Choroid plexus epithelial cell (primary cell): ENCODE measurements at places on chromosomes 13 and 19.
A peak's percentile ranks its signal among the peaks of the same experiment; 100 is the strongest.

DNA sequence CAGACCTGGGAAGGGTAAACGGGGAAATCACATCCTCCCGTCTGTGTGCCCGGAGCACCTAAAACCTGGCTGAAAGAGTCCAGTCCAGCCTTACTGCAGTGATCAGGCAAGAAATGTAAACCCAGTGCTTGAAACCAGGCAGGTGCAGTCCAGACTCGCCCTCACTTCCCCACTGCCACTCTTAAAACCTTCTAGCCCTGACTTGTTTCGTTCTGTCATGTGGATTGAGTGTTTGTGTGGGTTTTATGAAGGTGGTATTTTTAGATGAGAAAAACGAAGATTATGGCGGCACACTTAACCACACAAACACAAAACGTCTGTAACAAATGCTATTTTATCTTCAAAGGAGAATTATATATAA is 839 bp upstream of the CKAP2 start:
- peak; percentile 17 for DNase-seq

GRCh38 chr19:17357724-17358123 is 19.4 kb downstream of the PLVAP start:
- no peak for DNase-seq

- DNase-seq: peak; percentile 81
These were observed 10.0 kb upstream of the OXGR1 start for GRCh38 chr13:97004096-97004876.

GRCh38 chr13:33037673-33038072 is 21.4 kb downstream of the KL start:
- no peak for DNase-seq

DNA sequence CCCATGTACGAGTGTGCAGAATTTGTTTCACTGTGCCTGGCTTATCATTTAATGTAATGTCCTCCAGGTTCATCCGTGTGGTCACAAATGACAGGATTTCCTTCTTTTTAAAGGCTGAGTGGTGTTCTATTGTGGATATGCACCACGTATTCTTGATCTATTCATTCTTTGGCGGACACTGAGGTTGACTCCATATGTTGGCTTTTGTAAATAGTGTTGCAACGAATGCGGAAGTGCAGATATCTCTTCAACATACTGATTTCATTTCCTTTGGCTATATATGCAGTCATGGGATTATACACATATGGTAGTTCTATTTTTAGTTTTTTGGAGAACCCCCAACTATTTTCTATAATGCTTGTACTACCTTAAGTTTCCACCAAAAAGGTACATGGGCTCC is 13.0 kb downstream of the OR7A5 start:
- no peak for DNase-seq

DNA sequence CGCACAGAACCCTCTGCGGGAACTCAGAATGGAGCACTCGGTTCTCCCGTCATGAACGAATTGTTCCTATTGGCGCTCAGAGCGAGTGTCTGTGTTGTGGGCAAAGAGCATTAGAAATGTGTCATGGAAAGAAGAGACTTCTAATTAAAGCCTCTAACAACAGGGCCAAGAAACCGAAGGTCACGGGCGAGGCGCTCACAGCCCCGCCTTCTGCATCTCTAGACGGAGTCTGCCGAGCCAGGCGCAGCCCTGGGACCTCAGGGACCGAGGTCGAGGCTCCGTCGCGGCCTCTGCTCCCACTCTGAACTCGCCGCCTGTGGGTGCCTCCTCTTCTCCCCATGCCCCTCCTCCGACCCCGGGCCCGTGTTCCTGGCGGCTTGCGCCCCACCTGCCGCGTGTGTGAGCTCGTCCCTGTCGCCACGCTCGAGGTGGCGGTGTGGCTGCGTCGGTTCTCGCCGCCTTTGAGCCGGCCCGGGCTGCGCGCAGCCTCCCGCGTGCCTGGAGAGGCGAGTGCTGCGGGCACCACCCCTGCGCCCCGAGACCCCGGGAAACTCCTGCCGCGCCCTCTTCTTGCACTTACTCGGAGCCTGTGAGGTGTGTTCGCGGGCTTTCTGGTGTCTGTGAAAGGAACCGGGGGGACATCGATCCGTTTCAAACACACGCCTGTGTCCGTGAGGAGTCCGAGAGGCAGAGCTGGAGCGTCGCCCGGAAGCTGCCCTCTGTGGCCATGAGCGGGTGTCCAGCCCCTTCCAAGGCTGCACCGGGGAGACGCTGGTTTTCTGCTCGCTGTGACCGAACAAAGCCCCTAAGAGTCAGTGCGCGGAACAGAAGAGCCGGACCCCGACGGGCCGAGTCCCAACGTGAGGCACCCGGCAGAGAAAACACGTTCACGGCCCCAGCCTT is 45.4 kb upstream of the SPACA7 start:
- no peak for DNase-seq

GRCh38 chr19:29697523-29698261 is 17.4 kb downstream of the C19orf12 start:
- no peak for DNase-seq

- DNase-seq: no peak
These were observed 50.2 kb downstream of the FLT3 start for GRCh38 chr13:28049880-28050875.

DNA sequence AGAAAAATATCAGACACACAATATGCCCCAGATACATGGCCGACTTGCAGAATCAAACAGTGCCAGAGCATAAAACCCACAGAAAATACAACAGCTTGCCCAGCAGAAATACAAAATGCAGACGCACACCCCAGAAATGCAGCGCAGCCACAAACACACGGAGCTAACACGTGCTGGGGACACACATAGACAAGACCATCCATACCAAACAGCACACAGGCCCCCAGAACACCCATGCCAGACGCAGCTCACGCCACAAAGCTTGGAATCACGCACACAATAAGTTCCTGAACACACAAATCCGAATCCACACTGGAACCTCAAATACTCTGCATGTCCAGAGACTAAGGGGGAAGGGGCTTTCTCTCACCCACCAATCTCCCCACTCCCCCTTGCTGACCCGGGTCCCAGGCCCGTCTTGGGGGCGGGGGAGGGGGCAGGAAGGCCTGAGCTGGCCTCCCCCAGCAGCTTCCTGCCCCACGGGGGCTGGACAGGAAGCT is 17.2 kb downstream of the CCDC97 start:
- DNase-seq: peak; percentile 33

- no peak for DNase-seq
These were observed 37.9 kb upstream of the ATP11A start for GRCh38 chr13:112651750-112652511.

DNA sequence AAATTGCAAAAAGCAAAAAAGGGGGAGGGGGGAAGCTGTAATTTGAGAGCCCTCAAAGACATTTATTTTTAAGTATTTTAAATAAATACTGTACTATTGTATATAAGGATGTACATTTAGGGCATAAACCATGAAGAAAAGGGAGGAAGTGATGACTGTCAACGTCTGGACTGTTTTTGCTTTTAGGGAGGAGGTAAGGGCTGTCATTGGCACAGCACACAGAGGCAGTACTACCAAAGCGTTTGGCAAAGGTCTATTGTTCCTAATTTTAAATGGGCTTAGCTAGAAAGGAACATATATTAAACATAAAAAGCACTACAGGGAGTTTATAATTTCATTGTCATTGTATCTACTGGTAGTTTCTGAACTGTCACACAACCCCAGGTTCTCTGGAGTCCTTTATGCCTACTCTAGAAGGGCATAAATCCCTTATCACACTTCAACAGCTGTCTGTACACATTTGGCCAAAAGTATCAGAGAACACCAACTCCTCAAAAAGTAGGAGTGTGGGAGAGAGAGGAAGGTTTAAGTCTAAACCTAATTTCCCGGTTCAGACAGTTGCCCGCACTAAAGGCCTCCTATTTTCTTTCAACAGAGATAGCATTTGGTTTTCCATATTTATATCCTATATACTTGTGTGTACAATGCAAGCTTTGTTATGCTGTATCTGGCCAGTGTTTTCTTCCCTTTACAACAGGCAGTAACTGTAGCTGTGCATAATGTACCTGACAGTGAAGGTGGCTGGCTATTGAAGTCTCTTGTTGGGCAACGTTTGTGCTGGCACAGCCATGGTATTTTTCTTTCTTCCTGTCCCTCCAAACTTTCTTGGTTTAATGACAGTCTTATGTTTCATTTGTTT is 406.2 kb downstream of the KLF5 start:
- no peak for DNase-seq

DNA sequence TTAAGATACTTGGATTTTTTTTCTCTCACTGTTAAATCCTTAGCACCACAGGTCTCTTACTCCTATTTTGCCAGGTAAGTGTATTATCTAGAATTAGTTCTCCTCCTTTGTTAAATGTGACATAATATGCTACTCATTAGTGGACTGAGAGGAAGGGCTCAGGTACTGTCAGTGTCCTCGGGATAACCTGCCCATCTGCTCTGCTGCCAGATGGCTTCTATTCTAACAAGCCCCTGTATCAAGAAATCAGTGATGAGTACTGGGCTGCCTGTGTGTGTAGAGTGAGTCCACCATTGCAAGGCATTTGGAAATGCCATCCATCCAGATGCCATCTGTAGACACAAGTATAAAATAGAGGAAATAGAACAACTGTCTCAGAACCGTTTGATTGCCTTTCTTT is 209.6 kb downstream of the ATP8A2 start:
- DNase-seq: no peak

DNA sequence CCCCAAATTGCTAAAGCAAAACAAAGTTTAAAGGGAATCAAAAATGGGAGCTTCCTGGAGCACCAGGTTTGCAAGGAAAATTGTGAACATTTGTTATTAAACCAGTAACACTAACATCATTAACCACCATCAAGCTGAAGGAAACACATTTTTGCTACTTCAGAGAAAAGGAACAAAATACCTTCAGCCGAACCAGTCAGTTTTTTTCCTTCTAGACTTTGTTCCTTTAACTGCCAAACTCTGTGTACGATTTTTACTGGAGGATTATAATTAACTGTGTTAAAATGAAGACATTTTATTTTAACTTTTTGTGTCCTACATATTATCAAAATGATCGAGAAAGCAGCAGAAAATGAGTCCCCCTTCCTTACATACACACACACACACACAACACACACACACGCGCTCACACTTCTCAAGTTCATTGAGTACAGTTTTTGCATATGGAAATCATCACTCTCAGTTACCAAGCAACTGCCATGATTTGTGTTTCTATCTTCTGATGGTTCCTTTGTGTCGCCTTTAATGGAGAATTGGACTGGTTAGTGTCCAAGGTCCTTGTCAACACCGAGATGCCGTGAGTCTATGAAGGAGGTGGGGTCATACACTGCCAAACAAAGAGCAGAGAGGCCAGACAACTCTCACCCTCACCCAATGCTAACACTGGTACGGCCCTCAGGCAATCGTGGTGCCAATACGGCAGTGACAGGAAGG is 9.8 kb upstream of the SERP2 start:
- no peak for DNase-seq

- DNase-seq: no peak
These were observed at the start of gene MYH14 for GRCh38 chr19:50203281-50204080. TSS of gene MYH14 (plus strand) at chr19:50203622. CDS start at chr19:50210366, 6,744 bp downstream.

DNA sequence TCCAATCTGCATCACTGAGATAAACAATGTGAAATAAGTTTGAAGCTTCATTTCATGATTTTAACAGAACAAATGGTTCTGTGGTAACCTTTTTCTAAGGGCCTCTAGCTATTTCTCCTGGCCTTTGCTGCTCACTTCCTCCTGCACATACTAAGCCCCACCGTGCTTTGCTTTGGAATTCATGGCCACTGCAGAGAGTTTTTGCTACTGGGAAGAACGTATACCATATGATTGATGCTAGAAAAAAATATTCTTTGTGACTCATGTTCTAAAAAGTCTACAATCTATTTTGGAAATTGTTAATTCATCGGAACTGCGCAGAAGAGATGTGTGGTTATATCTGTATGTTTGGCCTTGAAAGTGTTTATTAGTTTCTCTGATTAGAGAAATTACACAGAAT is 747.3 kb downstream of the PCDH9 start:
- DNase-seq: no peak

GRCh38 chr13:27728271-27728670 is 64.0 kb upstream of the GSX1 start:
- peak; percentile 4 for DNase-seq

- DNase-seq: no peak
These were observed 18.6 kb upstream of the C13orf46 start for GRCh38 chr13:113992276-113993005.

DNA sequence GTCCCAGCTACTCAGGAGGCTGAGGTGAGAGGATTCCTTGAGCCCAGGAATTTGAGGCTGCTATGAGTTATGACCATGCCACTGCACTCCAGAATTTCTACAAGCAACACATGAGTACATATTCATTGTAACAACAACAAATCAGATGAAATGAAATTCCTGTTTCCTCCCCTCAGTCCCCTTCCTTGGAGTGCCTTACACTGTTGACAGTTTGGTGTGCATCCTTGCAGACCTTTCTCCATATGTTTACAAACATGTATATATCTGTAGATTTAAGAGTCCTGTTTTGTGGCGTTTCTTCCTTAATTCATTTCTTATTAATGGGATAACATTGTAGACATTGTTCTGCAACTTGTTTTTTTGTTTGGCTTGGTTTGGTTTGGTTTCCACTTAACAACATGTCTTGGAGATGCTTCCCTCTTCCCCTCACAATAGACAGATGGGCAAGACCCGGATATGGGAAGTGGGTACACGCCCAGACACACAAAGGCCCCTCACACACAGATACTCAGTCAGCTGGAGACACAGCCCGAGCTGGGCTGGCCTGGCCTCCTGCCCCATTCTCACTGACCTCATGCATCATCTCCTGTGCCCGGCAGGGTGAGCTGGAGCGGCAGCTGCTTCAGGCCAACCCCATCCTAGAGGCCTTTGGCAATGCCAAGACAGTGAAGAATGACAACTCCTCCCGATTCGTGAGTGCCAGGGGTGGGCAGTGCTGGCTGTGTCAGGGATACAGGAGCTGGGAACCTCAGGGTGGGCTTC is 21.7 kb downstream of the MYH14 start:
- no peak for DNase-seq

DNA sequence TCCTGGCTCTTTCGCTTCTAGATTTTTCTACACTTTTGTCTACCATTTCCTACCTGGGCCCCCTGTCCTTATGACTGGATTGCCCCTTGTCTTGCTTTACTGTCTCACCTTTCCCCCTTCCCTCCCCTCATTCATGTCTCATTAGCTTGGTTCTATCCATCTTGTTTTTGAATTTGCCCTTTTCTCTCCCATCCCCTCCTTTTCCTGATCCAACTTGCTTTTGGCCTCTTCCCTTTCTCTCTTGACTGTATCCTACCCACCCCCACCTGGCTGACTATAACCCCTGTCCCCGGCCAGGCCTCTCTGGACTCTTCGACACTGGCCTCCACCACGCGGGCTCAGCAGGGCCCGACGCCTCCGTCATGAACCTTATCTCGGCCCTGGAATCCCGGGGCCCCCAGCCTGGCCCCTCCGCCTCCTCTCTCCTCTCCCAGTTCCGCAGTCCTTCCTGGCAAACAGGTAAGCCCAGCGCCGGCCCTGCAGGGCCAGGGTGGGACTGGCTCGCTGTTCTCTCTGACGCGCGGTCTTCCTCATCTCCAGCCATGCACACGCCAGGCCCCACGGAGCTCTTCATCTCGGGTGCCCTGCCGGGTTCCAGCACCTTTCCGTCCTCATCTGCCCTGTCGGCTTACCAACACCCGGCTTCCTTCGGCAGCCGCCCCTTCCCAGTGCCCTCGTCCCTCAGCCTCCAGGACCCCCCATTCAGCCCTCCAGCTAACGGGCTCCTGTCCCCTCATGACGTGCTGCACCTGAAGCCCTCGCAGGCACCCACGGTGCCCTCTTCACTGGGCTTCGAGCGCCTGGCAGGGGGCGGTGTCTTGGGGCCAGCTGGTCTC is 3.4 kb downstream of the PRR12 start:
- DNase-seq: no peak

GRCh38 chr13:53112522-53112921 is 83.9 kb downstream of the OLFM4 start:
- DNase-seq: no peak

- DNase-seq: peak; percentile 94
These were observed 20.3 kb downstream of the LYL1 start for GRCh38 chr19:13082192-13083007.
